ENCODE measurements at places on chromosomes 1 and 21. TPM values are rescaled to one million over a fixed set of nuclear protein-coding genes. Genes with fewer than 3 reads are reported as not detected.
A peak's percentile ranks its signal among the peaks of the same experiment; 100 is the strongest.

The RHD gene
- not detected for total RNA-seq

The AIRE gene
- total RNA-seq = 0.13 TPM

The S100A1 gene
- total RNA-seq = 139 TPM

- no peaks in the 10 kb centered on the region for H3K36me3 ChIP-seq
- DNase-seq = peak; percentile 48
- H3K27me3 ChIP-seq = no peaks in the 10 kb centered on the region
- H3K4me3 ChIP-seq = no peak overlapping the region
Measured at GRCh38 chr1:23673086-23673813, 18.4 kb upstream of the RPL11 start.

DNA sequence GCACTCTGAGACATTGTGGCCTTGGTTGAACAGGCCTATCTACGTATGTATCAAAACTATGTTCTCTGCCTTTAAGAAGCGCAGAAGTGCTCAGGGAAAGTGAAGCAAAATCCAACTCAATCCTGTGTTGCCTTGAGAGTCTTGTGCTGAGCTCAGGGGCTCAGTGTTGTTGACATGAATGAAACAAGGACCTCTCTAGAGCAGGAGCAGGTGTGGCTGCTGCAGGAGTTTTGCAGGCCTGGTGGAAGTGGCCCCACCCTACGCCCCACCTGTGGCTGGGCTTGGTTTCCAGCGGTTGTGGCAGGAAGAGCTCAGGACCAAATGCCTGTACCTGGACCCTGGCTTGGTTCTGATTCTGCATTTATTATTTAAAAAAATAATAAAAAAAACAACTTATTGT lies 20.9 kb downstream of the CA6 start:
- no peaks in the 10 kb centered on the region for H3K36me3 ChIP-seq
- no peak overlapping the region for H3K27ac ChIP-seq
- no peak for DNase-seq
- H3K4me1 ChIP-seq = peaks cover 19% of the 10 kb centered on the region

GRCh38 chr1:118151312-118151937 lies 33.6 kb downstream of the SPAG17 start:
- no peak overlapping the region for H3K4me3 ChIP-seq
- no peak overlapping the region for H3K27ac ChIP-seq
- H3K36me3 ChIP-seq = no peaks in the 10 kb centered on the region
- H3K27me3 ChIP-seq = no peaks in the 10 kb centered on the region
- peak; percentile 78 for DNase-seq

GRCh38 chr1:51463561-51463960 lies 55.5 kb downstream of the EPS15 start:
- no peaks in the 10 kb centered on the region for H3K4me1 ChIP-seq
- peaks cover 9% of the 10 kb centered on the region for H3K36me3 ChIP-seq
- H3K27me3 ChIP-seq = no peaks in the 10 kb centered on the region
- H3K27ac ChIP-seq = no peak overlapping the region
- H3K4me3 ChIP-seq = no peak overlapping the region
- no peak for DNase-seq

- H3K27me3 ChIP-seq = no peaks in the 10 kb centered on the region
- H3K27ac ChIP-seq = no peak overlapping the region
- no peaks in the 10 kb centered on the region for H3K36me3 ChIP-seq
- peaks cover 65% of the 10 kb centered on the region for H3K4me1 ChIP-seq
Measured at GRCh38 chr1:64895500-64895899, 70.8 kb downstream of the JAK1 start.
